ENCODE measurements at places on chromosomes 3 and 15.
A peak's percentile ranks its signal among the peaks of the same experiment; 100 is the strongest.

DNA sequence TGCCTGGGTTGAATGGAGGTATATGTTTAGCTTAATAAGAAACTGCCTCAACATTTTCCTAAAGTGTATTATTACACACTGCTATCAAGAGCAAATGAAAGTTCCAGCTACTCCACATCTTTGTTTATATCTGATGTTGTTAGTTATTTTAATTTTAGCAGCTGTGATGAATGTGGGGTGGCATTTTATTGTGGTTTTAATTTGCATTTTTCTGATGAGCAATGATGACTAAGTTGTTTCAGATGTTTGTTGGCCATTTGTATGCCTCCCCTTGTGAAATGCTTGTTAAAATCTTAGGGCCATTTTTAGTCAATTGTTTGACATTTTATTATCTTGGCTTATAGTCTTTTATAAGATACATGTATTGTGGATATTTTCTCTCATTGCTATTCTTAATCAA is 260.4 kb upstream of the SLCO3A1 start:
- no peak for DNase-seq

GRCh38 chr3:158789592-158789991 is 12.3 kb upstream of the MFSD1 start:
- DNase-seq, result no peak

- no peak for DNase-seq
Measured at GRCh38 chr3:137360531-137361201, 402.9 kb downstream of the IL20RB start.

DNA sequence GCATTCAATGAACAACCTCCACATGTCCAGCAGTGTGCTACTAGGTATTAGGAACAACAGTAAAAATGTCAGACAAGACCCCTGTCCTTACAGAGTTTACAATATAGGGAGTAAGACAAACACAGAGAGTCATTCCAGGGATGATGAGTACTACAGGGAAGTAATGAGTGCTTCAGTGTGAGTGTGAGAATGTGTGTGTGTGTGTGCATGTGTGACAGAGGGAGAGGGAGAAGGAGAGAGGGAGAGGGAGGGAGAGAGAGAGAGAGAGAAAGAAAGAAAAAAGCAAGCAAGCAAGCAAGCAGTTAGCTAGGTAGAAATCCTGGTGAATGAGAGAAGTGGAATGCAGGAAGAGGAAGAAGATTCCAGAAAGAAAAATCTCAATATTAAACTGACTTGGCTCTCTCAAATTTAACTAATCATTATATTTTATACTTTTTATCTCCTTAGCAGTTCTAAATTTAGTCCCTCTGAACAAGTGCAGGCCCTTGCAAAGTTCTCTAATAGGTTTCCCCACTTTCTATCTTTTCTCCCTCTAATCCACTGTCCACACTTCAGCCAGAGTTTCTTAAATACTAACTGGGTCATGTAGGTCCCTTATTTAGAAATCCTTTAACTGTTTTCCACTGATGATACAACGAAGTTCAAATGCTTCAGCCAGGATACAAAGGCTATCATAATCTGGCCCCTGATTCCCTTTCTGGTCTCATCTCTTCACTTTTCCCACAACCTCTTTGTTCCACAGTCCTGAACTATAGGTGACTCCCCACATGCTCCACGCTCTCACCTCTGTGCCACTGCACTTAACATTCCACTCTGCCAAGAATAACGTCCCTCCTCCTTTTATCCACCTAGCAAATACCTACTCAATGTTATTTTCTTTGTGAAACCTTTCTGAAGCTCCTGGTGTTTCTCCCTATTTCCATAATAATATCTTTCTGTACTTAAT is 10.3 kb downstream of the DCBLD2 start:
- no peak for DNase-seq

GRCh38 chr3:128784232-128784631 is 58.2 kb downstream of the RAB7A start:
- peak; percentile 37 for DNase-seq

DNA sequence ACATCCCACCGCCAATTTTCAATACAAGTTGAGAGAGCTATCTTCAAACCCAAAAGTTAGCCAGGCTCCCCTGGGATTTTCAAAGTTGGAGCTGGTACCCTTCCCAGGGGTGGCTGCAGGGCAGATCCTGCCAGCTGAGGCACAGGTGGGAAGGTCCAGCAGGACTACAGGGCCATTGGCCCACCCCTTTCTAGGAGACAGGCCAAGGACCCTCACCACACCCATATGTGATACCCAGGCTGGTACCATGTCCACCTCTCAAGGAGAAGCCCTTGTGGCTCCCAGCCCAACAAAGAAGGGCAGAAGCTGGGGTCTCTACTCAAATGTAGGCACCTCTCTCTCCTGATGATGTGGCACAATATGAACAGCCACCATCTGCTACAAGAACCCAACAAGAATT is 8.0 kb downstream of the POC1A start:
- DNase-seq, result no peak

DNA sequence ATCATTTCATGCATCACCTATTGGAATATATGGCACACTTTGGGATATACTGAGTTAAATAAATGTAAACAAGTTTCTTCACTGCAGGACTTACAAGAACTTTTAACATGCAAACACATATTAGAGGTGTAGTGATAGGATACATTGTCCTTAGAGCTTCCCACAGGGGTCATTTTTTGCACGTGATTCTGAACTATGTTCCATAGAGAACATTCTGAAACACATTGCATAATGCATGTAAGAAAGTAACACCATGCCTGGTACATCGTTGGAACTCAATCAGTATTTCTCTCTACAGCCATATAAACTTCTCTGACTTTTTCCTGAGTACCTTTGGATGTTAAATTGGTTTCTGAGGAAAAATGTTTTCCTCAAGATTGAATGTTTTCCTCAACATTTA is 28.3 kb downstream of the MRAS start:
- DNase-seq, result no peak

GRCh38 chr3:158165730-158166129 is 55.8 kb downstream of the RSRC1 start:
- DNase-seq, result no peak

DNA sequence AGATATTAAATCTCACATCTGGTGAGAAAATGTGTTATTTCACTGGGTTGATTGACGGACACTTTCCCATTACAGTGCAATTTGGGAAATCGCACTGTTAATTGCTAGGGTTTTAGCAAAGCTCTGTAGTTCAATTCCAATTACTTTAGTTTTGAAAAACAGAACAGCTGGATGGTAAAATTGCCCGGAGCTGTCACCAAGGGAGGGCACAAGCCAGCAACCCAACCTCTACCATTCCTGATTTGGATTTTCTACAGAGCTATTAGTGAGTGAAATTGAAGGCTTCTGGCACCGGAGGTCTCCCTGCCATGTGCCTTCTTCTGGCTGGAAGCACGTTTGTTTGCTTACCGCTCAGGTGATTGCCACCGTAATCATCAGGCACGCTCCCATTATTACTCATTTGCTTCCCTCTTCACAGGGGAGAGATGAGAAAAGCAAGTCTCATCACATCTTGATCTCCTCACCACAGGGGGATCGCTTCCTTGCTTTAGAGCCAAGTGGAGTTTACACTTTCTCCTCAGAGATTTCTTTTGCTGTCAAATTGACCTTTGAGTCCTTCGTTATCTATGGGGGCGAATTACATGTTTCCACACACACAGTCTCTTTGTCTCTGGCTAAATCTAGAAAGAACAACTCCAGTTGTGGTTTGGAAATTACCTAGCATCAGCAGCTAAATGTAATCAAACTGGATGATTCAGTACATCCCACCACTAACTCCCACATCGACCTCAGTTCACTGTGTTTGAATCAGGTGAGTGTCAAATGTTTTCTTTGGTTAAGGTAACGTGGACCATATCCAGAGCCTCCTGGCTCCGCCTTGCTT is 421.7 kb upstream of the GOLIM4 start:
- DNase-seq, result no peak

DNA sequence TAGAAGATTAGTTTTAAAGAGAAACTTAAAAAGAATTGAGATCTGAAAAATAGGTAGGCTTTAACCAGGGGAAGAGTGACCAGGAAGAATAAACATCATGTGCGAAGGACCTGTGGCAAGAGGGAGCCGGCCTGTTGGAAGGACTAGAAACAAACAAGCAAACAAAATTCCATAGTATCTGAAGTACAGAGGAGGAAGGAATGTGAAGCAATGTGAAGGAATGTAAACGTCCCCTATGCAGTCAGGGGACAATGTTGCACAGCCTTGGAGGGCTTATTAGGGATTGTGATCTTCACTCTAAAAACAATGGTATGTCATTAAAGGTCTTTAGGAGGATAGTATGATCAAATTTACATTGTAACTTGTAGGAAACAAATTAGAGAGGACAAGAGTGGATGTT is 84.4 kb upstream of the PLCL2 start:
- no peak for DNase-seq

DNA sequence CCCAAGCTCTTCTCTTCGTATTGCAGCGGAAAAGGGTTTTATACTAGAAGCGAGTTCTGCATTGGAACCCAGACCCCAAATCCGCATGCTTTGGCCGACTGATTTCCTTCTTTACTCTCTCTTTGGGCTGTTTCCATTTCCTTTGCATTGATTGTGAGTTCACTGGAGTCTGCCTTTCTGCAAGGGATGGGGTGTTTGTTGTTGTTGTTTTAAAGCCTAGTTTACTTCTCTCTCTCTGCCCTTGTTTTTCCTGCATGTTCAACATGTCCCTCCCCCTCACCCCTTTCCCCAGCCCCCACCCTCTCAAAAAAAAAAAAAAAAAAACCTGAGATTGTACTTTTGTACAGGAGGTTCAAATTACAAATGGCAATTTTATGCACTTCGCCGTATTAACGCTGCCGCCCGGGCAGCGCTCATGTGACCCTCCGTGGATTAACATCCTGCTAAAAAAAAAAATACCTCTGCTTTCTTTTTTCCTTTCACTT is 2.2 kb downstream of the NR2F2 start:
- DNase-seq, result no peak

DNA sequence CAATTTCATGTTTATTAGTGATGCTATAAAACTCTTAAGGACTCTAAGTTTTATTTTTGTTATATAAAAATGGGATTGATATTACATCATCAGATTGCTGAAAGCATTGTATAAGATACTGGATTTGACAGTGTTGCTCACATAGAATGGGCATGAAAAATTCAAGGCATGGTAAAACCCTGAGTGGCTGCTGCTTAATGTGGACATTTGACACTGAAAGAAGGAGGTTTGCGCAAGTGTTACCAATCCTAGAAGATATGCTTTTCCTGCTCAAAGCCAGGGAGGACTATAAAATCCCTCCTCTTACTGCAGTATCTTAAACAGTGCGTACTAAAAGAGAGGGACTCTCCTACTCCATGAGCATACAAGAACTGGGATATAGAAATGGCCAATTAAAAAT is 65.8 kb upstream of the PTX3 start:
- no peak for DNase-seq

- no peak for DNase-seq
Measured at GRCh38 chr15:63372018-63372705, 9.5 kb downstream of the CA12 start.

DNA sequence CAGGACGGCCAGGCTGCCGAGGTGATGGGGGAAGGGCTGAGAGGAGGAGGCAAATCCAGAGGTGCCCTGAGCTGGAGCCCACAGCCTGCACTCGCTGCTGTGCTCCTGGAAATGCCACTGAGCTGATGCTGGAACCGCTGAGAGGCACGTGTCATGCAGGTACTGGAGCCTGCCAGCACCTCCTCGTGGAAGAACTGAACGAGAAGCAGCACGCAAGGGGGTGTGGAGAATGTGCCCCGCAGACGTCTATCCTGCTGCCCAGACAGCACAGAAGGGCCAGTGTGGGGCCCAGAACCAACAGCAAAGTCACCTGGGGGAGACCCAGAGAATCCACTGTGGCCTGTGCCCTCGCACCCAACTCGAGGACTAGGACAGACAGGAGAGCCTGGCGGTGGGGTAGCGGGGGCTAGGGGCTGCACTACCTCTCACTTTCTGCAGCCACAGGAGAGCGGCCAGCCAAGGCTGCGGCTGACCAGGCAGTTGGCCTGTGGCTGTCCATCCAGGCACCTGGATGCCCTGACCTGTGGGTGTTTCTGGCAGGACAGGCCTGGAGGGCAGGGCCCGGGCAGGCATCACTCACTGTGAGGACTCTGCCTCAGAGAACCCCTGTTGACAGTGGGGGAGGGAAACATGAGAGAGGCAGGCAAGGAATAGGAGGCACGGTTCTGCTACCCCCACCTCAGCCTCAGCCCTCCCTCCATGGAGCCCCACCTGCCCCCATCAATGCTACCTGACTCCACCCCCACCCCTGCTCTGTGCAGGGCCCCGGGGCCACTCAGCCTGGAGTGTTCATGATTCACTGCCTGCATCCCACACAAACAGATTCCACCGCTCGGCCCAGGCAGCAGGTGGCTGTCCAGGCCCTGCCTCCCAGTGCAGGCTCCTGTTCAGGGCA is 213.1 kb downstream of the TBC1D2B start:
- no peak for DNase-seq

DNA sequence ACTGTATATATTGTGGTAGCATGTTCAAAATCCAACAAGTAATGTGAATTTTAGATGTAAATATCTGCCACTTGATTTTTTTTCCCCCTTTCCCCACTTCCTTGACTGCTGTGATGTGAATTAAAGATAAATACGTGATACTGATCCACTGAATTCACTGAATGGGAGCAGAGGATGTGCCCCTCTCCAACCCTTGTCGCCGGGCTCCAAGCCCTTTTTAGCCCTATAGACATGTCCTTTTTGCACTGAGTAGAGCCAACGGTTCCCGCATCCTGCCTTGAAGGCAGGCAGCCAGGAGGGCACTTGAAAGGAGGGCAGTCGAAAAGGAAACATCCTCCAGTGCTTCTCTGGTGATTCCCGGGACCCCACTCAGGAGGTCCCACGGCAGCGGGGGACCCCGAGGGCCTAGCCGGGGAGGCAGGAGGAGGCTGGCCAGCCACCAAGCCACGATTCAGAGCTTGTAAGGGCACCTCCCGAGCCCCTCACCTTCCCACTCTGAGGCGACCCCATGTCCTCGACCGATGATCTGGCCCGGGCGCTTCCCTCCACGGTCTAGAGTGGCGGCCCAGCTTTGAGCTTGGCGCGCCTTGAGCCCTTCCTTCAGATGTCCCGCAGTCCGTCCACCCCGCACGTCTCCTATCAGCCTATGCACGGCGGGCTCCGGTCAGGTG is 901 bp upstream of the MANF start:
- DNase-seq, result no peak

Data from stimulated activated CD8-positive, alpha-beta memory T cell treated with anti-CD3 and anti-CD28 coated beads, Interleukin-7, amount 100 ng/mL, for 4 hours (primary cell).